ENCODE measurements at places on chromosomes 1 and 21.

GRCh38 chr1:17236779-17237560 is 11.9 kb upstream of the PADI3 start:
- DNase-seq = peak; percentile 95

- no peak for DNase-seq
These were observed 9.9 kb upstream of the RNF187 start for GRCh38 chr1:228477263-228477662.

- DNase-seq = no peak
These were observed 64.2 kb upstream of the LYPLAL1 start for GRCh38 chr1:219109424-219110018.

DNA sequence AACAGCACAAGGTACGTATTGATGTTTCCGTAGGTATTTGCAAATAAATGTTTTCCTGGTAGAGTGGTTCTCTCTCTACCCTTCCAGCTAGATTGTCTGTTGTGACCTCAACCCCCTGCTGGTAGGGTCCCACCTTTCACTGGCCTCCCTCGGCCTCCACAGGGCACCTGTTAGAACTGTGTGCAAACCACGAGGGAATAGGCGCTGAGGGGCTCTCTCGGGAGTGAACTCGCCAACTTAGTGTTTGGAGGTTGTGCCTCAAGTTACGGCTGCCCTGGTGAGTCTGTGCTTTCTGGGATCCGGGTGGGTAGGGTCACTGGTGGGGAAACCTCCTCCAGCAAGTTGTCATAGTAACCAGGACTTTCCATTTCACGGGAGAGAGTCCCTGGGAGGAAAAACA is 204.7 kb upstream of the EDN2 start:
- DNase-seq = no peak
